A549 treated with DMSO at 1 μM for 4 hours (cell line): ENCODE measurements at places on chromosomes 5 and 9. TPM values are rescaled to one million over a fixed set of nuclear protein-coding genes. Genes with fewer than 3 reads are reported as not detected.

WNT8A gene
- total RNA-seq: not detected in 5 replicates

BARX1 gene
- 7.3 to 12.6 TPM (median 10.8 TPM) in 5 replicates for total RNA-seq

IFNA7 gene
- total RNA-seq: not detected in 5 replicates

SLC36A3 gene
- not detected in 5 replicates for total RNA-seq

DNM1 gene
- 81.5 to 103 TPM (median 88.2 TPM) in 5 replicates for total RNA-seq

NKD2 gene
- total RNA-seq: 8.7 to 13.3 TPM (median 10.7 TPM) in 5 replicates

INSYN2B gene
- 0.64 to 1.3 TPM (median 0.95 TPM) in 5 replicates for total RNA-seq

FGF10 gene
- total RNA-seq: not detected in 5 replicates

HTR1A gene
- total RNA-seq: not detected in 5 replicates

TRAF1 gene
- 4.1 to 12.0 TPM (median 7.0 TPM) in 5 replicates for total RNA-seq

PCDHB12 gene
- 0.02 TPM in 1 of 5 replicates, not detected in the others for total RNA-seq

SNAPC4 gene
- total RNA-seq: 11.7 to 14.7 TPM (median 12.9 TPM) in 5 replicates

PCDHB9 gene
- total RNA-seq: 0.05 to 0.12 TPM in 2 of 5 replicates, not detected in the others

ABLIM3 gene
- 5.7 to 8.2 TPM (median 6.7 TPM) in 5 replicates for total RNA-seq

NFX1 gene
- total RNA-seq: 27.9 to 30.4 TPM (median 28.7 TPM) in 5 replicates

RETREG1 gene
- total RNA-seq: 1.7 to 3.0 TPM (median 1.8 TPM) in 5 replicates

FBXO4 gene
- 5.9 to 8.2 TPM (median 6.7 TPM) in 5 replicates for total RNA-seq

PROB1 gene
- total RNA-seq: 0.28 to 0.37 TPM (median 0.33 TPM) in 5 replicates

GLDC gene
- 12.3 to 14.9 TPM (median 14.7 TPM) in 5 replicates for total RNA-seq

MAMDC2 gene
- 0.20 to 0.46 TPM (median 0.28 TPM) in 5 replicates for total RNA-seq

GRAMD2B gene
- 0.60 to 1.2 TPM (median 0.95 TPM) in 5 replicates for total RNA-seq

ADGRV1 gene
- 0.49 to 1.1 TPM (median 0.76 TPM) in 5 replicates for total RNA-seq

PSIP1 gene
- total RNA-seq: 48.3 to 69.0 TPM (median 61.8 TPM) in 5 replicates

PCDHA5 gene
- total RNA-seq: 0.56 to 0.86 TPM (median 0.77 TPM) in 5 replicates
